EH (cell line): ENCODE measurements at places on chromosomes 3 and 15.

GRCh38 chr3:171614318-171614921, 154.2 kb upstream of the TNIK start:
- peak; percentile 45 for DNase-seq

DNA sequence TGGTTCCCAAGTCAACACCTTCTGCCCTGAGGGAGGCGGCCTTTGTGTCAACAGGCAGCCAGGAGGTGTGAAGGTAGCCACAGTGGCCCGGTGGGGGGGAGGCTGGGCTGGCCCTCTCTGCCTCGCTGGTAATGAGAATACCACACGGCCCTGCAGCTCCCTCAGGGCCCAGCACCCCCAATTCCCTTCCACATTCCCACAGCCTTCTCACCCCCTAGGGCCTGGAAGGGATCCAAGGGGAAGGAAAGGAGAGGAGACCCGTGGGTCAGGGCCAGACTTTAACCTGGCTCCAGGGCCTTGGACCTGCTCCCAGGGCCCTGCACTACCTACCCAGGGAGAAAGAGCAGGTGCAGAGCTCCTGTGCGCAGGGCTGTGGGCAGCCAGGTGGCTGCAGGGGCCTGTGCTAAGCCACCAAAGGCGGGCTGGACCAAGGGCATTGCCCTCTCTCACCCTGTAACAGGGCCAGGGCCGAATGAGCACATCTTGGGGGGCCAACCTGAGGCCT, 8.7 kb upstream of the MESP2 start:
- no peak for DNase-seq

GRCh38 chr3:153210146-153210545, 48.1 kb downstream of the RAP2B start:
- DNase-seq, result peak; percentile 48

DNA sequence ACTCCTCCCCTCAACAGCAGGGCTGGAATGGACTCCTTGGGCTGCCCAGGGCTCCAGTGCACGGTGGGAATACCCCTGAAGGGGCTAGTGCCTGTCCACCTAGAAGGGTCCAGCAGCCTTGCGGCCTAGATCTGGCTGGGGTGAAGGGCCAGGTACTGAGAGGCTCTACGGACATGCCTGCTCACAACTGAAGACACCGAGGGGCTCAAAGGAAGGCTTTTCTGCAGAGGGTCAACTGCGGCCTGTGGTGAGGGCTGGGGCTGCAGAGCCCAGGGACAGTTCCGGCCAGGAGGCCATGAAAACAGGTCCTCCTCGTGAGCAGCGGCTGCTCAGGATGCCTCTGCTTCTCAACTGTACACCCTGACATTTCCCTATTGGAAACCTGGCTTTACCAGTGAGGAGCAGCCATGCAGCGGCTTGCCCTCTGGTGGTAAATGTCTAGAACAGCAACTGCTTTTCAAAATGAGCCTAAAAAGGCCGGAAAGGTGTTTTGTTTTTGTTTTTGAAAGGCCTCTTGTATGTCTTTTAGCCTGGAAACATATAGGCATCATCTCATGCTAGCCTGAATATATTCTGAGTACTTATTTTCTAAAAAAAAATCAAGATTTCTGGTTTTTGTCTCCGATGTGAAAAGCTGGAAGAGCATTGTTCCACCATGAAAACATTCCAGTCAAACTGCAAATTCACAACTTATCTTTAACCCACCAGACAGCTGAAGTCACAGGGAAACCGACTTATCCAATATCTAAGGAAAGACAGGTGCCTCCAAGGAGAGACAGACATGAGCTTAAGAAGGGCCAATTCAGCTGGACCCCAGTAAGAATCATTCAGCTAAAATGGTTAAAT, 163.4 kb downstream of the KLF13 start:
- DNase-seq, result peak; percentile 65

DNA sequence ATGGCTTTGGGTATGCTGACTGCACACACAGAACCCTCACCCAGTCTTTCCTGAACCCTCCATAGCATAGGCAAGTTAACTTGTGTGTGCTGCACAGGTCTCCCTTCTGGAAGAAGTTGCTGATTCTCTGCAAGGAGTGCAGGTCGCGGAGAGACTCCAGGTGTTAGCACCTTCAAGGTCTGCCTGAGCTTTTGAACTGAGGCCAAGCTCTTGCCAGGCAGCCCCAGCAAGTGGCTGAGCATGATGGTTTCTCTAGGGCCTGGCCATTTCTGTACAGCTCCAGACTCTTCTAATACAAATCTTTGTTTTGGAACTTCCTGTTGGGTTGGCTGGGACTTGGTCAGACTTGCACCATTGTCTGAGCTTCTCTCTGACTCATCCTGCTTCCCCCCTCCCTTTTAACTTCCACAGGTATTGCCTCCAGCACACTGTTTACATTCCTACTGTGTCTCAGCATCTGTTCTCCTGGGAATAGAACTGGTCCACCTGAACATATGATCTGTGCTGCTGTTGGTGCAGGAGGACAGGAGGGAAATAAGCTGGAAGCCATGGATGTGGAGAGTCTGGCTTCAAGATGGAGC, 53.3 kb downstream of the KY start:
- no peak for DNase-seq

- no peak for DNase-seq
These were observed 356.5 kb upstream of the IL12A start for GRCh38 chr3:159632128-159632527.

DNA sequence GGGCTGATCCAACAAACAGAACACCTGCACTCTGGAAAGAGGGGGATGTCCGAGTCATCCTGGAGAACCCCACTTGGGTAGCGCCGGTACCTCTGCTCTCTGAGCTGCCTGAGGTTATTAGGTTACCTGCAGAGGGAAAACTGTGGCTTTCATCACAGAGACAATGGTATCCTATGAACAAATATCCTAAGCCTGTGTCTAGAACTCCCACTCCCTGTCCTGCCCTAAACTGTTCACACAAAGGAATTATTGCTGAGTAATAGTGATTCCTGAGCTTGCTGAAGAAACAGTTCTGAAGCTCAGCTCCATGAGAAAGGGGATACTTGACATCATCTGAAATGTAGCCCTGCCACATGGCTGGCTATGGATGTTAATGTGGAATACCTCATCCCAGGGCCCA, 31.9 kb upstream of the WNT5A start:
- DNase-seq, result peak; percentile 74

- DNase-seq, result no peak
These were observed 929.6 kb downstream of the EPHA3 start for GRCh38 chr3:90036939-90037469.

GRCh38 chr15:52438047-52438446, 90.6 kb downstream of the MYO5A start:
- DNase-seq, result no peak

GRCh38 chr15:73631915-73632669, 1.1 kb downstream of the NPTN start:
- peak; percentile 85 for DNase-seq

DNA sequence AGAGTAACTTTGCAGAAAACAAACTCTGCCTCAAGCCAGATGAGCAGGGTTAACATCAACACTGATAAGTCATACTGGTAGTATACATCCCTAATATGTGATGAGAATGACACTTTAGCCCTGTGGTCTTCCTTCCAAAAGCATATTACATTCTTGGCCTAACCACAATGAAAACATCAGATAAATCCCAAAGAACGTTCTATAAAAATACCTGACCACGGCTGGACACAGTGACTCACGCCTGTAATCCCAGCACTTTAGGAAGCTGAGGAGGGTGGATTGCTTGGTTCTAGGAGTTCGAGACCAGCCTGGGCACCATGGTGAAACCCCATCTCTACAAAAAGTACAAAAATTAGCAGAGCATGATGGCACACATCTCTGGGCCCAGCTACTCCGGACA, 4.7 kb downstream of the TMCC1 start:
- DNase-seq, result peak; percentile 98

DNA sequence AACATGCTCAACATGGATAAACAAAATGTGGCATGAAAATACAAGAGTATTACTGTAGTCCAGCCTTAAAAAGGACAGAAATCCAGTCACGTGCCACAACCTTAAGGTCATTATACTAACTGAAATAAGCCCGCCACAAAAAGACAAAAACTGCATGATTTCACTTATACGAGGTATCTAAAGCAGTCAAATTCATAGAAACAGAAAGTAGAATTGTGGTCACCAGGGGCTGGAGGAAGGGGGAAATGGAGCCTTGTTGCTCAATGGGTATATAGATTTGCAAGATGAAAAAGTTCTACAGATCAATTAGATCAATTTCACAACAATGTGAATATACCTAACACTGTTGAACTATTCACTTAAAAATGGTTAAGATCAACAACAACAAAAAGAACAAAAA, 7.4 kb downstream of the GLB1 start:
- DNase-seq, result no peak

DNA sequence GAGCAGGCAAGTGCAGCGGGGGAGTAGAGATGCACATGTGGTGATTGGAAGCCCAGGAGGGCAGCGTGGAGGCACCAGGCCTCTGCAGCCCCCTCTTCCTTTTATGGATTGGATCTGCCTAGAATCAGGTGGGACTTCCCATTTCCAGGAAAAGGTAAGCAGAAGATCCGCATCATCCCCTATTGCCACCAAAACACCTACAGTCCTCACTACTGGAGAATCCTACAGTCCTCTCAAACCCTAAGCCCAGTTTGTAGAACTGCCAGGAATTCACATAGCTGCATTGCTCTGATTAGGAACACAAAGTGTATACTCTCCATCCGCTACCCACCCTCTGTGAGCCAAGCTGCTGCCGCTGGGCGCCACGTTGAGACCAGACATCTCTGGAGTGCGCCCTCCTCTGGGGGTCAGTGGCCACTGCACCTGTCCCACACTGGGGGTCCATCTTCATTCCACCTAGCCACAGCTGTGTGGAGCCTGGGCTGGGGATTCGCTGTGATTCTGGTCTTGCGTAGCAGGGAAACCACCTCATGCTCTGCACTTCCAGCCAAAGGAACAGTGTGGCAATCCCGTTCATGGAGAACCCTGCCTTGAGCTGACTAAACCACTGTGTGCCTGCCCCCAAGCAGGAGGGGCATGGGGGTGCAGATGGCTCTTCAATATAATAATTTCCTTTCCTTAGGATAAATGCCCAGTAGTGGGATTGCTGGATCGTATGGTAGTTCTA, 88.9 kb upstream of the PTX3 start:
- no peak for DNase-seq

GRCh38 chr15:98997312-98997711, 10.3 kb downstream of the PGPEP1L start:
- DNase-seq, result no peak

DNA sequence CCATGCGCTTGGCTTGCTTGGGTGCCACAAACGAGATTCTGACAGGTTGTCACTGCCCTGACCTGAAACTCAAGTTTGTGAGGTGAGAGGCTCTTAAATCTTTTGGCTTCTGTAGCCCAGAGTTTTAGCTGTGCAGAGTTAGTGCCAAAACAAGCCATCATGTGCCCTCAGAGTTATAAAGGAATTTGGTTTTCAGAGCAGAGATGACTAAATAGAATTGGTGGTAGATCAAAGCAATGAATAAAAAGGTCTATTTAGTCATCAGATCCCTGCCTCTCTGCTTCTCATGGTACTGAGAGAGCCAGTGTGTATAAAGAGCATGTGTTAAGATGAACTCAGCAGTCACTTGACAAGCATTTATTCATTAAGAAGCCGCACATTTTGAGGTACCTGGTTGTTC, 207.5 kb upstream of the DPH6 start:
- peak; percentile 36 for DNase-seq

- DNase-seq, result peak; percentile 41
These were observed 19.5 kb downstream of the ARIH2 start for GRCh38 chr3:48938156-48938555.

DNA sequence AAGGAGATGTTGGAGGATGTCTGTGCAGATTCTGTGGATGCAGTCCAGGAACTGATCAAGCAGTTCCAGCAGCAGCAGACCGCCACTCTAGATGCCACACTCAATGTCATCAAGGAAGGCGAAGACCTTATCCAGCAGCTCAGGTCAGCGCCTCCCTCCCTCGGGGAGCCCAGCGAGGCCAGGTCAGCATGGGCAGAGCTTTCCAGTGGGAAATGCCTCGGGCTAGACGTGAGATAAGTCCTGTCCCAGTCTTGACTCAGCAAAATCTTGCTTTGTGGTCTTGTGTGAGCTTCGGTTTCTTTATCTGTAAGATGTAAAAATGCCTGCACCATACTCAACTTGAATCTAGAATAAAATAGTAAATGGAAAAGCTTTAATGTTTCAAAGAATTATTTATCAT, 335.1 kb upstream of the UMPS start:
- no peak for DNase-seq

DNA sequence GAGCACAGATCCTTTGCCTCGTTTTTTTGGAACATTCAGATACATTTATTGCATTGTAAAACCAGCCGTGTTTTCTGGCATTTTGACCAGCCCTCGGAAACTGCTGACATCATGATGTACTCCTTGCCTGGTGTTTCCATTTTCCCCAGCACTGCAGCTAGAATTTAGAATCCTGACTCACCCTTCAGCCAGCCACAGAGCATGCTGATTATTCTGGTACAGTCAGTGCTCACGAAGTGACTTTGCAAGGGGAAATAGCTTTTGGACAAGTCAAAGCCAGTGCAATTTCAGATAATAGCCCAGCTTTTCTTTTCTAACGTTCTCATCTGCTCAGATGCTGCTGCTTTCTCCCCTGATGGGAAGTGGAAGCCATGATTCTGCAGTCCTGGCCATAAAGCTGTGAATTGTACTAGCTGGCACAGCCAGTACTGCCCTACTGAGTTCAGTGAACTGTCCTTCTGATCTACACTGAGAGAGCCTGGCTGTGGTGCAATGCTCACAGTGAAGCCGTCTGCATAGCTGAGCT, 12.1 kb upstream of the CNBP start:
- DNase-seq, result peak; percentile 97

- peak; percentile 5 for DNase-seq
These were observed 201.4 kb upstream of the CTNNB1 start for GRCh38 chr3:40997711-40998519.

DNA sequence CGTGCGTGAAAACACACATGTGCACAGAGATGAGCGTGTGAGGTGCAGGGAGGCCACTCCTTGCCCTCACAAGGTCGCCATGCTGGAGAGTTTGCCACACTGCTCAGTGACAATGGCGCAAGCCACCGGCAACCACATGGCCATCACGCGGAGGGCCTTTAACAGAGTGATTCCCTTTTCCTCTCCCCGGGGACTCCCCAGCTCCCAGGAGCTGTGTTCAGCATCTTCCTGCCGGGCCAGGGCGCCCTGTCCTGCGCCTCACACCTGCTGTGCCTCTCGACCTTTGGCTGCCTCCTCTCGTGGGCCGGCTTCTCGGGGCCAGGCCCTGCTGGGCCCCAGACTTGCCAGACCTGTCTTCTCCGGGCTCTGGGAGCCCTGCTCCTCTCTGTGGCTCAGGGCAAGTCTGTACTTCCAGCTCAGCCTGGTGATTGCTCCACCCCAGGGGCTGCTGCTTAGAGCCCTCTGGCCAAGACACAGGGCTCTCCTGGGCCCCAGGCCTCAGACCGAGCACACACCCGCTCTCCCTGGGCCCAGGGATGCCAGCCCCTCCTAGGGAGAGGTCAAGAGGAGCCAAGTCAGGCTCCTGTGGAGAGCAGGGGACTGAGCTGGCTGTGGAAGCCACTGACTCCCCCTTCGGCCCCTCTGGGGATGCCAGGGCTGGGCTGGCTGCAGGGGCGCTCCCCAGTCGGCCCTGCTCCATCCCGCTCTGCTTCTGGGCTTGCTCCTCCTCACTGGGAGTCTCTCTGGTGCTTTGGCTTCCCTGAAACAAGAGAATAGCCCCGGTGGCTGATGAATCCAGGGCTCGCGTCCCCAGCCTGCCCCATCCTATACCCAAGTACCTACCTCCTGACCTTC, 5.6 kb downstream of the CCDC9B start:
- DNase-seq, result no peak
